ENCODE measurements at places on chromosomes 12 and 14.

GRCh38 chr12:126663304-126664094 is 1598.3 kb downstream of the AACS start:
- DNase-seq = no peak

DNA sequence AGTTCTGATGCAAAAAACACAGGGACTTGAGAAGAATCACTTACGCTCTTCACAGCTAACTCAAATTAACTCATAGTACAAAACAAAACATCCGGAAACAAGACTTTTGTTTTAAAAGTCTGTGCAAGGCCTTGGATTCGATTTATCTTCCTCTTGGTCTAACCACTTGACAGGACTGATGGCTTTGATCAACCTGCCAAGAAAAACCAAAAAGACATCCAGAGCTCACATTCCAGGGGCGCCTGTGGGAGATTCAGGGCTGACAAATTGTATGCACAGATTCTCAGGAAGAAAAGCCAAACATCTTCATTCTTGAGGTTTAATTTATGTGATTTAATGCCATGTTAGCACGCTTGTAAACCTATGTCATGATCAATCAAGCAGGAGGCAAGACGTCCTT is 129.1 kb upstream of the TMCC3 start:
- no peak for DNase-seq

GRCh38 chr12:11563785-11564739 is 85.4 kb upstream of the ETV6 start:
- no peak for DNase-seq

GRCh38 chr12:77133566-77133965 is 68.2 kb upstream of the E2F7 start:
- DNase-seq = no peak

- DNase-seq = no peak
Observed at GRCh38 chr12:64028541-64028940, 184.0 kb downstream of the SRGAP1 start.

- DNase-seq = no peak
Observed at GRCh38 chr14:52020866-52021717, 31.7 kb downstream of the RTRAF start.

- no peak for DNase-seq
Observed at GRCh38 chr12:94141004-94141764, 7.2 kb upstream of the PLXNC1 start.

- no peak for DNase-seq
Observed at GRCh38 chr12:126937431-126937830, 1329.5 kb upstream of the TMEM132C start.

DNA sequence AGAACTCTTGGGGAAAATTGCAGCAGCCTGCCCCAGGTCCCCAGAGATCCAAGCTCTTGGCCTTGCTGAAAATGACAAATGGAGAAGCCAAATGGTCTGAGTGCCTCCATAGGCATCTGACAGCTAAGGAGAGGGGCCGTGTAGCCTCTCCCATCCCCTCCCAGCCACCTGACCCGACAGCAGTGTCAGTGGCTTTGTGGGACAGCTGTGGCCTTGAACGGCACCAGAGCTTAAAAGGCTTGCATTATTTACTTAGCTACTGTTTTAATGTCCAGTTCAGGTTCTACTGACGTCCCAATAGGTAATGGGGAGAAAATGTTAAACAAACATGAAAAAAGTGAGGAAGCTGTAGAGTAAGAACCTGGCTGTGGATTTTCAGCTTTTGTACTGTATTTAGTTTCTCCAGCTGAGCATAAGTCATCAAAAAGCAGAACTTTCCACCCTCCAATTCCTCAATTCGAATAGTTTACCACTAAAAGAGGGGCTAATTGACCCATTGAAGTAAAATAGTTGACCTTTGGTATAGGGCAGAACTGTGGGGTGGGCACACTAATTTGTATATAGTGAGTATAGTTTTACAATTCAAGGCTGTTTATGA is 50.0 kb downstream of the FOS start:
- DNase-seq = no peak

DNA sequence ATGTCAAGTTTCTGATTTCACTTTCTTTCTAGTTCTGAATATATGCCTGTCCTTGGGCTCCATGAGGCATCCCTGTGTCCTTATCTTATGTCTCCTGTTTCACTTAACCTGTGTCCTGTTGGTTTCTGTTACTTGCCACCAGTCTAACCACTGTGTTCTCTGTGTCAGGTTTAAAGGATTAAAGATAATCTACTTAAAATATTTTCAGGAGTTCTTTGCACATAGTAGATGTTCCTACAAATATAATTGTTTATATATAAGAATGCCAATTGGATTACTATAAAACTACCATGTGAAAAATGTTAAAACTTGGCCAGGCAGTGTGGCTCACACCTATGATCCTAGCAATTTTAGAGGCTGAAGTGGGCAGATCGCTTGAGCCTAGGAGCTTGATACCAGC is 406.4 kb downstream of the CCER1 start:
- DNase-seq = no peak

- DNase-seq = no peak
Observed at GRCh38 chr12:81245458-81245857, 167.6 kb downstream of the ACSS3 start.

DNA sequence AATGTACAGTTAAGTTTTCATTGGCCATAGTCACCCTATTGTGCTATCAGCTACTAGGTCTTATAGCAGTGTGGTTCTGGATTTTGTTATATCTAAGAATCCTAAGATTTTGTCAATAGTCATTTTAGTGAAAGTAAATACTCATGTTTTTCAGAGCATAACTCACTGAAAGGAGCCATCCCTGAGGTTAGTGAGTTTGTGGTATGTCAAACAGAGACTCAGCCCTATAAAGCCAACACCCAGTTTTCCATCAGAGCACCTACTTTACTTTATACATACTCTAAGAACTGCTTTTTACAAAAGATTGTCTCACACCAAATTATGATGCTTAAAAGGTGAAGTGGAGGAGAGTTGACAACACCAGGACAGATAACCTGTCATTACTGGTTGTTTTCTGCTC is 686.3 kb upstream of the LRFN5 start:
- DNase-seq = no peak
